Skeletal muscle cell (primary cell): ENCODE measurements at places on chromosomes 1 and 21.

DNA sequence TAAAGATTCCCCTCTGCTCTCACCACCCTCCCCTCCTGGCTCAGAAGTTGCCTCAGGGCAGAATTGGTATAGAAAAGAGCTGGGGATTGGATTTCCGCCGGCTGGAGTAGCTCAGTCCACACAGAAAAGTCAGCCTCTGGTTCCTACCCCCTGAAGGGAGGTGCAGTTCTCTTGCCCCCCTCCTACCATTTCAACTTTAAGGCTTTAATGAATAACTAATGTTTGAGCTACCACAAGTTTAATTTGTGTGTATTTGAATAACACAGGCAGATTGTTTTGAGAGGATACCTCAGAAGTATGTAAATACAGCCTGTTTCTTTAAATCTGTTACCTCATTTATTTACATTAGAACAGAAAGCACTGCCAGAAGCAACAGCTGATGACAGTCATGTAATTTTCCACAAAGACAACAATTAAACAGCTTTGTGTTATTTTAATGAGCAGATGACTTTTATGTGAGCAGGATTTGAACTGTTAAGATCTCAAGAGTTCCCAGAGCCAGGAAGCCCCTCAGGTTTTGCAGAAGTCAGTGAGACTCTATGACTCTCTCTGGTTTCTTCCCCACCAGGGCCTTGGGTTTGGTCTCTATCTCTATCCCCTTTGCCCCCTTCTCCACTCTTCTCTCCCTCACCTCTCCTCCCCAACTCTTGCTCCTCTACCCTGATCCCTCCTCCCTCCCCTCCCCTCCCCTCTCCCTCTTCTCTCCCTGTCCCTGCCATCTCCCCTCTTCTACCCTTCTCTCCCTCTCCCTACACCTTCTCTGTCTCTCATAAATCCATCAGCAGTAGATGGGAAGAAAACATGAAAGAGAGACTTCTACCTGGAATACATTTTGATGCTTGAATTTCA, 26.3 kb downstream of the DUSP10 start:
- no peak for DNase-seq

GRCh38 chr1:178650934-178651511, 74.0 kb upstream of the RALGPS2 start:
- no peak for DNase-seq

DNA sequence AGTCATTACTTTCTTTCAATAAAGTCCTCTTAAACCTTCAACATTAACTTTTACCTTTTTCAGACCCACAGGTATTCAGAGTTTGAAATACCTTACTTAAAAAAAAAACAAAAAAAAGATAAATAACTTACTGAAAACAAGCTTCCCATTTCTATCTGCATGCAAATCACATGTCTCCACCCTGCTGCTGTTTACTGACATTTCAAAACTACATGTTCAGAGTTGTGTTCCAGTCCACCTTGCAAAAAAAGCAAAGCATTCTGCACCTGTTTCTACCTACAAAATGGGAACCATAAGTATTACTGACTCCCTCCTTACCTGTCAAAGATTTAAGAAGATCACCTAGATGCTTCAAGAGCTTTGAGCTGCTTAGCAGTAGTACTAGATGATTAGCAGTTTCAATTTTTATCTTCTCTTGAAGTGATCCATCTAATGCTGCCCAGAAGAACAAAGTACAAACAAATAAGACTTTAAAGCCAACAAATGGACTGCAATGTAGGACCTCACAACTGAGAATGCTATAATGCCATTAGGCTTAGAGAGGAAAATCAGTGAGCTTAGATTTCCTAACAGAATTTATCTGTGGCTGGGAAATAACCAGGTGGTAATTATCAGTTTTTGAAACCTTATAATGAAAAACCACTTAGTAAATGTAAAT, 61.2 kb downstream of the ANKRD13C start:
- no peak for DNase-seq

- no peak for DNase-seq
Observed at GRCh38 chr1:231518485-231519034, 9.9 kb upstream of the TSNAX start.

DNA sequence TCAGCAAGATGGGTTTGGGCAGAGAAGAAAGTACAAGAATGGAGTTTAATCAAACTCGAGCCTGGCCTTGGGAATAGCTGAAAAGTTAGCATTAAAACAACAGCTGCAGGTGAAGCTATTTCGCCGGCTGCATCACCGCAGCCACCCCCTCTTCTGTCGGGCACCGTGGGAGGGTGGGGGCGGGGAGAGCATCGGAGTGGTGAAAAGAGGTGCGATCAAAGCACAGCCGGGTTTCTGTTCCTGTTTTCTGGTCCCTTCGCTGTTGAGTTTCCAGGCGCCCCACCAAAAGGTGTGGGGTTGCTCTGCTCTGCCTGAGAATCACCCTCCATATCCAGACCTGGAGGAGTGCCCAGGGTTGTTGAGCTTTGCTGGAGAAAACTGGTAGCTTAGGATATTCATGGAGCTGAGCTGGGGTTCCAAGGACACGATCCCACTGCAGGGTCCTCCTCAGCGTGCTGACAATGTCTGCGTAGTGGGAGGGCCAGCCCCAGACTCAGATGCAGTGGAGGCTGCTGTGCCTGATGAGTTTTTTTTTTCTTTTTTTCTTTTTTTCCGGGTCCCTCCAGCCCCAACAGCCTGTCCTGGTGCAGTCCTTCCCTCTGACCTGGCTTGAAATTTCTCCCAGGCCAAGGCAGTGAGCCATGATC, 127.5 kb upstream of the C1orf174 start:
- no peak for DNase-seq

- DNase-seq, result no peak
Observed at GRCh38 chr1:70383483-70383882, 27.6 kb upstream of the CTH start.

GRCh38 chr1:80656641-80657040, 1144.1 kb upstream of the ADGRL2 start:
- DNase-seq, result no peak

- no peak for DNase-seq
Observed at GRCh38 chr21:16117331-16117730, 387.5 kb downstream of the USP25 start.

GRCh38 chr1:115142616-115143015, 53.3 kb upstream of the TSPAN2 start:
- DNase-seq, result no peak

- no peak for DNase-seq
Observed at GRCh38 chr1:36782785-36783184, 251.5 kb downstream of the GRIK3 start.

DNA sequence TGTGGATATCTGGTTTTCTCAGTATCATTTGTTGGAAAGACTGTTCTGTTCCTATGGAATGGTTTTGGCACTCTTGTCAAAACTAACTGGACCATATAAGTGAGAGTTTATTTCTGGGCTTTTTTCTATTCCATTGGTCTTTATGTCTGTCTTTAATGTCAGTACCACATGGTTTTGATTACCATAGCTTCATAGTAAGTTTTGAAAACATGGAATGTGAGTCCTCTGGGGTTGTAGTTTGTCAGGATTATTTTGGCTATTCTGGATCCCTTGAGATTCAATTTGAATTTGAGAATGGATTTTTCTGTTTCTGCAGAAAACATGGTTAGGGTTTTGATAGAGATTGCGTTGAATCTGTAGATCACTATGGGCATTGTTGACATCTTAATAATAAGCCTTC, 107.9 kb downstream of the ZFYVE9 start:
- no peak for DNase-seq

DNA sequence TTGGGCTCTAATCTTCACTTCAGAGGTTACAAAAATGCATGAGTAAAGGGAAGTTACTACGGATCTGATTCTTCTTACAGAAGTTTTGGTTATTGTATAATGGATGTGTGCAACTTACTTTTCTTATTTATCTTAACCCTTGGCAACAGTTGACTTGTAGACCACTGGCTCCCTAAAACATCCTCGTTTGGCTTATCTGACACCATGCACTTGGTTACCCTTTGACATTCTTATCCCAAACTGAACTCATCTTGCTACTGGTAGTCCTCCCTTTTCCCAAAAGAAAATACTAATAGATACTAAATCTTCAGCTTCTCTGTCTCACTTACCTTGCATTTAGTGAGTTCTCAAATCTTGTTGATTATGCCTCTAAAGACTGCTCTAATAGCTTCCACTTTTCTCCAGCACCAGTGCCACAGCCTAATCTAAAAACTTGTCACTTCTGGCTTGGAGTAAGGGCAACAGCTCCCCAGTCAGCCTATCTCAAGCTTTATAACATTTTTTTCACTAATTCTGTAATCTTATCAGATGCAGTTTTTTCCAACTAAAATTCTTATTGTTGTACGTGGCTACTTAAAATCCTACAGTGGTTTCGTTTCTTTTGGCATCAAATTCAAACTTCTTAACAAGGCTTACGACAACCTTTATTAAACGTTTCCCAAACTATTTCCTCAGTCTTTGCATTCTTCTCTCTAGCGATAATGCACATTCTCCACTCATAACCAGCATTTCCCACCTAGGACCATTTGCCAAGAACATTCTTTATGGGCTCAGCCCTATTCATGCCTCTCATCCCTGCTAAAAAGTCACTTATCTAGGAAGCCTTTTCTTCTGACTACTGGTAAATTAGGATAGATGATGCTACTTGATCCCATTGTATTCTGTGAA, 204.2 kb downstream of the KCNT2 start:
- no peak for DNase-seq

GRCh38 chr1:204359474-204360255, at the start of gene PLEKHA6:
Gene PLEKHA6 (minus strand): TSS chr1:204359929. CDS start chr1:204273727, 86,202 bp downstream.
- DNase-seq, result no peak

- no peak for DNase-seq
Observed at GRCh38 chr1:149937759-149938158, 1.1 kb upstream of the MTMR11 start.

DNA sequence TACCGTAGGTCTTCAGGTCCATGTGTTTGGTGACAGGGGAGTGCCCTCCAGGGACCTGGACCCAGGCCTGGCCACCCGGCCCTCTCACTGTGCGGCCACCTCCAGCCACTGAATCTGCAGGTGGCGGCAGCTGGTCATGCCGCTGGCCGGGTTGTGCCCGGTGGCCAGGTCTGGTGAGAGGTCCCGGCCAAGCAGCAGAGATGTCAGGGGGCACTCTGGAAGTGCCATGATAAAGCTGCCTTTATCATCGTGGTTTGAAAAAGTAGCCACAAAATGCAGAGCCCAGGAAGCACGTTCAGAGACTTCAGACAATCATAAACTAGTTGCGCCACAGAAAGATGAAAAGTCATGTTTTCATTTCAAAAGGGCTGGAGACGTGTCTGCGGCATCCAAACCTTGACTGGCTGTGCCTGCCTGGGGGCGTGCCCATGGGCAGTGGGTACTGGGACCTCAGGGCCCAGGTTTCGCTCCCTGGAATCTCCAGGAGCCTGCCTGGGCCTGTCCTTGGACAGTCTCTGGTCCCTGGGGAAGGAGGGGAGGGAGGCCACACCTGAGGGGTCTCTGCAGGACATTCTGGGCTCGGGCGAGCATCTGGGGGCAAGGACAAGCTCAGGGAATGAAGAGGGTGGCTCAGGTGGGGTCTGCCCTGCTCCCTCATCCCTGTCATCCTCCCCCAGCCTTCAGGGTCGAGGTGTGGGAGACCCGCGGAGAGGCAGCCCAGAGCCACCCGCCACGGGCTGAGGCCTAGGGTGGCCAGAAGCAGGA, 44.9 kb downstream of the COL18A1 start:
- DNase-seq, result no peak

- no peak for DNase-seq
Observed at GRCh38 chr1:183836598-183836997, 31.7 kb downstream of the RGL1 start.

DNA sequence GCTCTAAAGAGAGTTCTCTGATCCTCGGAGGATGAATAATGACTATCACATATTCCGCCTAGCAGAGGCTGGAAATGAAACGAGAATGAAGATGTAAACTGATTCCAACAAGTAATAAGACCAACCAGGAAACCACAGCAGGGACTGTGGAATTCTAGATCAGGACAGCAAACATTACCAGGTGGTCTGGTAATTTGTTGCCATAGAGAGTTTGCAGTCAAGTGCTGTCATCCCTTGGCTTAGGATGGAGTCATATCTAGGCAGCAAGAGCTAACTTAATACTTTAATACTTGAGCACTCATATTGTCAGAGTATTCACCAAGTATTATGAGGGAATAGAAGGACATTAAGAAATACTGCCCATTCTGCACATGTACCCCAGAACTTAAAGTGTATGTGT, 45.1 kb upstream of the MUTYH start:
- DNase-seq, result no peak

DNA sequence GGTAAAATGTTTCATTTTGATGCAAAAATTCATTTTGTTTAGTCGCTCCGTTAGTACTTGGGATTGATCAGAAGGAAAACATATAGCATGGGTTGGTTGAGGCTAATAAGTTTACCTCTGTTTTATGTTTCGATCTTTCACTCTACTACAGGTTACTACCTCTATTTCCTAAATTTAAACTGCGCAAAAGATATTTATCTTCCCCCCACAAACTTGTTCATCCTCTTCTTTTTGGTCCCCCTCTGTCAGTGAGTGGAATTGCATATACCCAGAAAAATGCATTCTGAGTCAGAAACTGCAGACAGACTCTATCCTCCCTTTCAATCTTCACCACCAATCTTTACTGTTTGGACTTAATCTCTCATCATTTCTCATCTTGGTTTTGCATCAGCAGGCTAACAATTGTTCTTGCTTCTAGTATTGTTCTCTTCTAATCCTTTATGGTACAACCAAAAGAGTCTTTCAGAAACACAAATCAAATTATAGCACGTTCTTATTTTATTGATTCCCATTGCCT, 316.0 kb upstream of the ADGRL4 start:
- DNase-seq, result no peak

DNA sequence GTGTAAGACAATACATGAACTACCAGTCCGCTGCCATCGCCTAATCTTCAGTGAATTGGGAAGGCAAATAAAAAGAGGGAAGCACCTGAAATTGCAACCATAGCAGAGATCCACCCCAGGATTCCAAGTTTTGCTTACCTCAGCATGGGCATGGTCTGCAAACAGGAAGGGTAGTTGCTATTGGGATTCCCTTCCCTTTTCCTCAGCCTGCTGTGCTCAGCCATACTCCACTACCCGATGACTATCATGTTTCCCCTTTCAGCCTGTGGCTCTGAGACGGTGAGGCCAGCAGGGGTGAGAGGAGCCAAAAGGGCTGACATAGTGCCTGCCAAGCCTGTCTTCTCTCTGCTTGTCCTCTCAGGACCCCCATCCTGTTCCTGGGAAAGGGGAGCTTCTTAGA, 64.2 kb downstream of the GPR137B start:
- no peak for DNase-seq

DNA sequence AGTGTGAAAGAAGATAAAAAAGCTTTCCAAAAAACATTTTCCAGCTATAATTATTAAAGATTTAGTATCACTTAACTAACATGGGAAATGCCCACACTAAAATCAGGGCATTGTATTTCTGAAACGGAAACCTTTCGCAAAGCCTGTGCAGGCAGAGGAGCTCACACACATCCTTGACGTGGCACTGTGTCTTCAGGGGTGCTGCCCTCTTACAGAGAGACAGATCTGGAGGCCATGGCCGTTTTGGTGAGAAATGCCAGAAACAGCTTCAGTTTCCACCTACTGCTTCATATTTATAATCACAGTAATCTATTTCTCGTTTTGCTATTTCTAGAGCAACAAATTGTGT, 26.7 kb downstream of the ATP1B1 start:
- no peak for DNase-seq

DNA sequence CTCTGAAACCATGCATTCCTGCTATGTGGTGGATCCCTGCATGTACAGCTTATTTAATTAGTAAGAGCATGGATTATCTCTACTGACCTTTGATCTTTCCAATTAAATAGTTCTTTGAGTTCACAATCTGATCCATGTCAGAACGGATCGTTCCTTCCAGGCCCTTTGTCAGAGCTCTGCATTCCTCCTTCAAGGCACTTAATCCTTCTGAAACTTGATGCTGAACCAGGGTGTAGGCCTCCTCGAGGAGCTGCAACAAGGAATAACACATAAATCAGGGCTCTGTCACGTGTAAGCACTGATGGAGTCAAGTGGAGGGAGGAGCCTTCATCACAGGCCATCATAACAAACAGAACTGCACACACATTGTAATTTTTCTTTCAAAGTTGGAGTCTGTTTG, 68.4 kb upstream of the EDEM3 start:
- no peak for DNase-seq
